ENCODE measurements at places on chromosomes 12 and 14.

- no peak for DNase-seq
Measured at GRCh38 chr12:128791395-128792322, 32.1 kb downstream of the SLC15A4 start.

DNA sequence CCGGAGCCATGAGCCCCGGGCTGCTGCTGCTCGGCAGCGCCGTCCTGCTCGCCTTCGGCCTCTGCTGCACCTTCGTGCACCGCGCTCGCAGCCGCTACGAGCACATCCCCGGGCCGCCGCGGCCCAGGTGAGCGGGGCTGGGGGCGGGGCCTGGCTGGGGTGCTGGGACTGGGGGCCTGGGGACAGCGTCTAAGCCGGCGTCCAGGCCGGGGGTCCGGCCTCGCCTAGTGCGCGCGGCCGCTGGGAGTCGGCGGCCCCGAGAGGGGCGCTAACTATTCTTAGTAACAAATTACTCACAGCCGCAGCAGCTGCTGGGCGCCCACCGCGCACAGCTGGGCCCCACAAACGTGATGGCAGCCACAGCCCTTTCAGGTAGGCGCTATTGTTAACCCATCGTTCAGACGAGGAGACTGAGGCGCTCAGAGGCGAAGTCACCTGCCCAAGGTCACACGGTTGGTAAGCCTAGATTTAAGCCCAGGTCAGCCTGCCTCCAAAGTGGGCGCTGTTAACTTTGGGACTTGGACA lies 374 bp downstream of the CYP46A1 start:
- no peak for DNase-seq

- DNase-seq = no peak
Measured at GRCh38 chr12:40681148-40681547, 11.1 kb upstream of the CNTN1 start.

DNA sequence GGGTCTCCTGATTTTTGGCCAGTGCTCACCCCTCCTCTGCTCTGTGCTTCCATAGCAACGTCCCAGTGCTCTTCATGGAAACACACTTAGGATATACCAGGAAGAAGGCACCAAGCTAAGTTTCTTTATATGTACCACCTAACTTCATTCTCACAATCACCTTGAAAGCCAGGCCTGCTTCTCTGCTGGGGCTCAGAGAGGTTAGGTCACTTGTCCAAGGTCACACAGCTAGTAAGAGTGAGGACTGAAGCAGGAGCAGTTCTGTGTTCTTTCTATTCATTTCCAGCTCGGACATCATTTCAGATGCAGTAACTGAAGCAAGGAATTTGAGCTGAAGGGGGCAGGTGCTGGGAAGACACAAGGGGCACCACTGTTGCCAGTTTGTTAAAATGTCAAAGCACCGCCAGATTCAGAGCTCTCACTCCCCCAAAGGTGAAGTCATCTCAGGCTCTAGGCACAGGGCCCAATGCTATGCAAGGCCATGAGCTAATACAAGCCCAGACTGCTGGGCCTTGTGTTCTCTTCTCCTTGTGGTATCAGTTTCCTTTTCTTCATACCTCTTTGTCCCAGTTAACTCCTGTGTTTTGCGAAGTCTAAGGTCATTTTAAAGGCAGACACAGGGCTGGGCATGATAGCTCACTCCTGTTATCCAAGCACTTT lies 19.7 kb upstream of the YY1 start:
- DNase-seq = no peak

- no peak for DNase-seq
Measured at GRCh38 chr14:24074625-24075484, 3.5 kb downstream of the CPNE6 start.
